ENCODE measurements at places on chromosomes 7 and 10.

- no peak for DNase-seq
These were observed 63.4 kb downstream of the HDAC9 start for GRCh38 chr7:18558910-18559309.

- DNase-seq, result no peak
These were observed 17.7 kb upstream of the NRP1 start for GRCh38 chr10:33352175-33352574.

DNA sequence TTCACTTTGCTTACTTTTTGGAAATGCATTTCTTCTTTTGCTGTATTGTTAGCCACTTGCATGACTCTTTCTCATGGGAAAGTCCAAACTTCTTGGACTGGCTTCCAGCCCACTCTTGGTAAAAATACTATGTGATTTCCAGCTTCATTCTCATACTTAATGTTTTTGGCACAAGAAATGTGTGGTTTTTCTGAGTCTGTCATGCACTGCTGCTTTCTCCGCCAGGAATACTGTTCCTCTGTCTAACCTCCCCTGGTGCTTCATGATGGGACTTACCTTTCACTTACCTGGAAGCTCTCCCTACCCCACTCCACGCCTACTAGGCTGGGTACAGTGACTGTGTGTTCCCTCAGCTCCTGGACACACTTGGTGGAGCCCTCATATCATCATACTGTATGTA lies 18.7 kb downstream of the MGAM2 start:
- no peak for DNase-seq

DNA sequence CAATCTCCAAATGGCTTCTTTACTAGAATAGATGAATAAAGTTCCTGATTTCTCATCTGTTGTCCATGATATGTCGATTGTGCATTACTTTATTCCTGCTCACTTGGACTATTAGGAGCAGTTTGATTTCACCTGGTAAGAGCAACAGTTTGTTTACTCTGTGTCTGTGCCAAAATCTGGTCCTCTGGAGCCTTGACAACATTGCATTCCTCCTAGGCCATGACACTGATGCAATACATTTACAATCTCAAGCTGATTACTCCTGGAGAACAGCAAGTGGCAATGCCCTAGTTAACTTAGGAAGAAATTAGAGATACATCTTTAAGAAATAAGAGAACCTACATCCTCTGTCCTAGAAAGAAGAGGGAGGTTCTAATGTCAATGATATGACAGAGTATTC lies 71.8 kb downstream of the SGCE start:
- no peak for DNase-seq

DNA sequence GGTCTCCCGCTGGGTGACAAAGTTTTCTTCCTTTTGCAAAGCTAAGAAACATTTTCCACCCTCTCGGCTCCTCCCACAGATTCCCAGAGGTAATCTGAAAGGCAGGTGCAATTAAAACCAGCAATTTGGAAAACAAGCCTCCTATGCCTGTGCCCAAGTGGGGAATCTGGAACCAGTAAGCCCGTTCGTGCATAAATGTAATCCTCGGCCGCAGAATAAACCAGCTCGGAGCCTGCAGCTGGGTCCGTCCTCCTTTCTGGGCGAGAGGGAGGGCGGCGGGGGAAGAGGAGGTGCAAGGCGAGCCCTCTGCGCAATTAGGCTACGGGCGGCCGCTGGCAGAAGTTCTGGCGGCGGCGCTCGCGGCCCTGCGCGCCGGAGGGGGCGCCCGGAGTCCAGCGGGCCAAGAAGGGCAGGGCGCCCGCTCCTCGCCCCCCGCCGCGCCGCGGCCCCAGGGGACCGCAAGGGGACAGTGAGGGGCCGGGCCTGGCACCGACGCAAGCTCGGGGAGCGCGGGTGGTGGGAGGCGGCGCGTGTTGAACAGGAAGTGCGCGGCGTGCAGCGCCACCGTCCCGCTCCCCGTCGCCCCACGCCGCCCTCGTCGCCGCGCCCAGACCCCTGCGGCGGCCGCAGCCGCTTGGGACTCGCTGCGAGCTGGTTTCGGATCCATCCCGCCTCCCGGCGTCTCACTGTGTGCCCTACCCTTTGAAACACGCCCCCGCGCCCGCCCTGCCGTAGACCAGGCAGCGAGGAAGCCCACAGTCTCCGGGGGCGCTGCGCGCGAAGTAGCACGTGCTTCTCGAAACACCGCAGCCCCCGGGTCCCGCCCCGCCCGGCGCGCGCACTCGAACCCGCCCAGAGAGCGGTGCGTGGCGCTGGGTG lies at the start of gene PRKAG2:
TSS of gene PRKAG2 (minus strand) at position 217 of the 879 bp plus-strand sequence. CDS start 495 bp downstream, outside the sequence.
- peak; percentile 75 for DNase-seq

DNA sequence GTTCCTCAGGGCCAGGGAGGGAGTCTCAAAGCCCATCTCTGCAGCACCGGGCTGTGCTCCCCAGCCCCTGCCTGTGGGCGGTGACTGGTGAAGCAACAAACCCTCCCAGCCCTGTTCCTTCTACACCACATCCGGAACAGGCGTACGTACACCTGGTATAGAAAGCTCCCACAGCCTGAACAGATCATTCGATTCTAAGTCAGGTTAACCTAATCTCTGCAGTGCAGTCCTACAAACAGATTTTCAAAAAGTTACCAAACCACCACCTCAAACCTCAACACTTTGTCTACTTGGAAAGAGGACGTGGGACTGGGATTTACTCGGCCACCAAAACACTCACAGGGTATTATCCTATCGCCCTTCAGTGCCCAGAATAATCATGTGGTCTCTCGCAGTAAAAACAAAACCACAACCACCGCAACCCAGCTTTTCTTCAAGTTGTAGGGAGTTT lies 238.4 kb downstream of the DIP2C start:
- peak; percentile 70 for DNase-seq

DNA sequence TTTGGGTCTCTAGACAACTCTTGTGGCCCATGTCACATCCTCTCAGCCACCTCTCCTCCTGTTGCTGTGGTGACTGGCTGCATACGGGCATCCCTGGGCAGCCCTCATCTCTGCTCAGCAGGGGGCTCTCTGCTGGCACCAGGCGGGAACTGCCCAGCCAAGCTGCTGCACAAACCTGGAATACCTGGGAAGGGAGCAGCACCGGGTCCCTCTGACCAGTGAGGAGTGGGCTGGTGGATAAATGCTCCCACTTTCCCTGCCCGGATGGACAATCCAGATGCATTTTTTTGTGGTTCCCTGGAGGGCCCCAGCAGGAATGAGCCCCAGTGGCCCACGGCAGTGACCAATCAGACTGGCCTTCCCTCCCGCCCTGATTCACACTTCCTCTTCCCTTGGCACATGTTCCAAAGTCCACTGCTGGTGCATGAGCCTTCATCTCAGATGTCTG lies 21.9 kb downstream of the GRID1 start:
- no peak for DNase-seq

DNA sequence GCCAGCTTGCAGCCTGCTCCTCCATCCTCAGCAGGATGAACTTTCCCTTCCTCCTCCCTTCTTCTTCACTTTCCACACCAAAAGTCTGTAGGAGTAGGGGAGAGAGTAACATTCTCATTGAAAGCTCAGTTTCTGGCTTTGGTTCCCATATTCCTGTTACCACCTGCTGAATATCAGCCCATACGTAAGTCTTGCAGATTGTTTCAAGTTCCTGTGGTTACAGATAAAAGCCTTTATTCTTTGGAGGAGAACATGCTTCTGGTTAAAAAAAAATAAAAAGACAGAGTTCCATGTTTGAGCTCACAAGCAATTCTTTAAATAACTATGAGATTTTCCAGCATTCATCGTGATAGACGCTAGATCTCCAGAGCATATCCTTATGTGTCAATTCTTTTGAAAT lies 637.3 kb downstream of the SUGCT start:
- no peak for DNase-seq

- no peak for DNase-seq
These were observed 36.0 kb upstream of the DGKI start for GRCh38 chr7:137882806-137883205.

DNA sequence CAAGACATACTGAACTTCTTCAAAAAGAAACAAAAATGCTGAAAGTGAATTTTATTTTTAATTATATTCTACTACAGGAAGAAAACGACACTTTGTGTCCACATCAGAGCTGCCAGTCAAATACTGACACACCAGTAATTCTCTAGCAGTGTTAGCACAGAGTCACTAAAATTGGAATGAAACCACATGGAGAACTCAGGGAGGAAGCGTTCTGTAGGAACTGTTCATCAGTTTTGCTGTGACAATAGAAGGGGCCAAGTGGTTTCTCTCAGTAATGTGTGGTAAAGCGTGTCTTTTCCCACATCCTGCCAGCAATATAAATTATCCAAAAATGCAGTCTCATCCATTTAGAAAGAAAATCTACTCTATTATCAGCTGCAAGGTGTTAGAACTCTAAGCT lies 683.3 kb downstream of the GRM8 start:
- no peak for DNase-seq

- no peak for DNase-seq
These were observed 498.7 kb downstream of the NXPH1 start for GRCh38 chr7:8931906-8932646.

GRCh38 chr10:79979310-79979975 lies 30.5 kb upstream of the SFTPD start:
- DNase-seq, result no peak
